ENCODE measurements at places on chromosomes 1 and 21.

DNA sequence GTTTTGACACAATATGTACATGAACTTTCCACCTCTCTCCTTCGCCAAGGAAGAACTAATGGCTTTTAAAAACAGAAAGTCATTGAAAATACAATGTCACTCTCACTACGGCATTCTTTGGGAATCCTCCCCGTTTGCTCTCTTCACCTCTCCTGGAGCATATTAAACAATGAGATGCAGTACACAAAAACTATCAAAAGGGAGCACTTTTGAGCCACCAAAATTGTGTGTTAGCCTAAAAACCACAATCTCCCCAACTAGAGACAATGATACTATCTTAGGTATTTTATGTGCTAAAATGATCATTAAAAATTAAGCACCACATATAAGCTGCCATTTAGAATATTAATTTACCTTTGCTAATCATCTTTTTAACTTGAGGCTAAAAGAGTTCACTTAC lies 425.5 kb downstream of the KCTD3 start:
- no peak for DNase-seq

DNA sequence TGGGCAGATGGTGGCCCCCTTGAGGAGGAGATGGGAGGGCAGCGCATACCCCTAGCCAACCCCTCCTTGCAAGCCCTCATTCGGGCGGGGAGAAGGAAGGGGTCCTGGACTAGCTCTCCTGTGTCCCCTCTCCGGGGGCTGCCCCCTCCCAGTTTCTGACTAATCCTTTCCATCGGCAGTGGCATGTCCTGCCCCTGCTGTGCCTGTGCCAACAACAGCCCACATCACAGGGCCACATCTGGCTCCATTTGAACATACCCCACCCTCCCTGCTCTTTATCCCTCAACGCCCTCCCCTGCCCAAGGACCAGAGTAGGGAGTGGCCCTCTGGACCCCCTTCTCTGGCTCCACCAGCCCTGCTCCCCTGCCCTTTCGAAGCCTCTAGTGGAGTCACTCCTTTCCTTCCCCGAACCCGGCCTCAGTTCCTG lies 11.0 kb upstream of the LMNA start:
- DNase-seq: no peak

DNA sequence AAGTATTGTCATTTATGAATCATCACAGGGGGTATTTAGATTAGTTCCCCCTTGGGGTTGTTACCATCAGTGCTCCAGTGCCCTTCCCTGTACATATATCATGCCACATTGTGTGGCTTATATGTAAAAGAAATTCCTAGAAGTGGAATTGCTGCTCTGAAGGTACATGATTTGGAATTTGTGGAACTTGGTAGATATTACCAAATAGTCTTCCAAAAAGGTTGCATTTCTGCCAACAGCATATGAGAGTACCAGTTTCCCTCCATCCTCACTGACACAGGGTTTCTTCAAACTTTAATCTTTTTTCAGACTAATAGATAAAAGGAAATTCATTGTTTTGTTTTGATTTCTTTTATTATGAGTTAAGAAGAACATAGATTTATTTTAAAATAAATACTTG lies 41.3 kb downstream of the AKNAD1 start:
- DNase-seq: no peak

DNA sequence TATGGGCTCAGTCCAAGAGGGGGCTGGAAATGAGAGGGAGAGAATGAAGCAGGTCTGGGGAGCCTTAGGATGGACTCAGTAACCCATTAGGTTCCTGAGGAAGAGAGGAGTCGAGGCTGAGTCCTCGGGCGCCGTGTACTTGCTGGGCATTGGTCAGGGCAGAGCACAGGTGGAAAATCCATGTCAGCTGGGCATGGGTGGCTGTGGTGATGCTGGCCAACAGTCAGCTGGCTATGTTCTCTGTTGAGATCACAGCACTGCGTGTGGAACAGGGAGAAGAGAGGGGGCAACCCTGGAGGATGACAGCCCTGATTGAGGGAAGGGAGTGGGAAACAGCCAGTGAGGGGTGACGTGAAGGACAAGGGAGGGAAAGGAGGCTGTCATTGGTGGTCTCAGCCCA lies 43.1 kb upstream of the CLSTN1 start:
- DNase-seq: no peak

DNA sequence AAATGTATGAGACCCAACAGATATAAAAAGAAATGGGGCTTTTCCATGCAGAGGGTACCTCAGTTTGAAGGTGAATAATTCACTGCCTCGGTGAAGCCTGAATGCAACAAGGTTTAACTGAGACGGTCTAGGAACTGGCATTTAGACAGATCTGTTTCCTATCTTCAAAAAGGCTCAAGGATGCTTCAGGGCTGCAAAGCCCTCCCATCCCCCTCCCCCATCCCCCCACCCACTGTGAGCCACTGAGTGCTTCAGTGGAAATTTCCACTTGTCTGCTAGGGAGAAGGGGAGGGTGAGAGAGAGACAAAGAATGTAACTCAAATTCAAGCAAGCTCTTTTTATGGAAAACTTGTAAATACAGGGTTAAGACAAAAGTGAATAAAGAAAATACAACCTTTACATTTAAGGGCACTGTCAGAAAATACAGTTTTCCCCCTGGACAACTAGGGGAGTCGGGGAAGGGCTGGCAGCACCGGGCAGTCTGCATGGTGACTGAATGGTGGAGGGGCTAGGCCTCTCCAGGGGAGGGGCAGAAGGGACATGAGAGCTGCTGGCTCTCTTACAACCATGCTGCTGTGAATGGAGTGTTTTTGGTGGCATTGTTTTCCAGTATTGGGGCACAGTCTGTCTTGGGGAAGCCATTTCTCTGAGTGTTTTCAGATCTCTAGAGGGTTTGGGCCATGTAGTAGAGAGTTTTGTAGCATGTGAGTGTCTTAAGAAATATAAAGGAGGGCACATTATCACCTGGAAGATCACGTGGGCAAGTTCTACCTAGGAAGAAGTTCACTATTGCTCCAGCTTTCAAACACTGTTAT lies 56.7 kb downstream of the MRPS6 start:
- DNase-seq: no peak

- no peak for DNase-seq
Measured at GRCh38 chr1:30384286-30385245, 338.8 kb downstream of the MATN1 start.

GRCh38 chr1:7046314-7046713 lies 261.1 kb downstream of the CAMTA1 start:
- peak; percentile 35 for DNase-seq

GRCh38 chr1:168396940-168397684 lies 116.4 kb downstream of the TBX19 start:
- DNase-seq: no peak

GRCh38 chr1:229064320-229065168 lies 206.4 kb upstream of the RAB4A start:
- no peak for DNase-seq

- DNase-seq: no peak
Measured at GRCh38 chr1:20400341-20401177, 85.5 kb downstream of the CAMK2N1 start.

GRCh38 chr1:245530937-245531336 lies 376.2 kb downstream of the KIF26B start:
- DNase-seq: no peak

DNA sequence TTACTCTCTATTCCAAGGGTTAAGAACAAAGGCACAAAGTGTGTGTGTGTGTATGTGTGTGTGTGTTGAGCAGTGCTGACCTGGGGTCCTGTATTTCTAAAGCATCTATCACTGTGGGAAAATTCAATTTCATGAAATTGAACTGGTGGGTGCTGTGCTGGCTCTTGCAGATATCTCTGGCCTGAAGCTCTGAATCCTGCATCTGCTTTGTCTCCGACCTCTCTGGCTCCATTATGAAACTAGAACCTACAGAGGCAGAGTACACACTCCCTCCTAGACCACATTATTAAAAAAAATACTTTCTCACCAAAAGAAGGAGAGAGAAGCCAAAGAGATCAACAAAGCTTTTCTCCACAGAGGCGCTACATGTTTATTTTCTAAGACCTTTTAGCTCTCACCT lies 88.4 kb upstream of the PDE4B start:
- no peak for DNase-seq

- no peak for DNase-seq
Measured at GRCh38 chr1:193065954-193066353, 6.5 kb downstream of the RO60 start.

- no peak for DNase-seq
Measured at GRCh38 chr21:37207441-37208009, 59.6 kb downstream of the VPS26C start.

- no peak for DNase-seq
Measured at GRCh38 chr1:229058111-229058561, 212.8 kb upstream of the RAB4A start.

DNA sequence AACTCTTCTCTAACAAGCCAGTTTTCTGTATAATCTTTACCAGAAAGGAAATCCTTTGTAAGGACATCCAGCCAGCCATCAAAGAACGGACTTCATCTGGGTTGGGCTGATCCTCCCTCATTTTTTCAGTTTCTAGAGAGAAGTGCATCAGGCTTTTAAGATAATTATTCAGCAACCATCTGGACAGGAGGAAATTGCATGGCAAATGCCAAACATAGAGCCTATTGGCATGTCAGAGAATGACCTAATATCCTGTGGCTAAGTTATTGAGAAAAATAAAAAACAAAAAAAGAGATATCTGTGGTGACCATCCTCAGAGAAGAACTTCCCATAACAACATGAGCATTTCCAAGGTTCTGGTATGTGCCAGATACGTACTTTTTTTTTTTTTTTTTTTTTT lies 74.9 kb upstream of the BEND5 start:
- DNase-seq: no peak

- no peak for DNase-seq
Measured at GRCh38 chr1:68101829-68102228, 51.4 kb upstream of the DIRAS3 start.

- peak; percentile 57 for DNase-seq
Measured at GRCh38 chr1:8154621-8155052, 128.5 kb upstream of the ERRFI1 start.

DNA sequence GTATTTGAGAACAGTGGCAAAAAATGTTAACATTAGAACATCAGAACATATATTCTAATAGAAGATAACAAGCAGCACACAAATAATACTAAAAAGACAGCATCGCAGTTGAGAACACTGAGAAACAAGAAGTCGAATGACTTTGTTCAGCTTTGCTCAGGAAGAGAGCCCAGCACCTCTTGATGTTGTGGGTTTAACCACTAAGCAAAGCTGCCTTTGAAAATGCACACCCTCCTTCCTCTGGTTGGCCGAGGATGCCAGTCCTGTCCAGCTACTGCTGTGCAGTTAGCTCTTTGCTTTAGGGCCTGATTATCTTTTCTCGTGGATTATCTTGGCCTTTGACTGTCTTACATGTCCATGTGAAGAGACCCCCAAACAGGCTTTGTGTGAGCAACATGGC lies 60.5 kb downstream of the SPATA46 start:
- no peak for DNase-seq

- DNase-seq: no peak
Measured at GRCh38 chr1:193404236-193404635, 217.8 kb upstream of the B3GALT2 start.

GRCh38 chr1:177209357-177209756 lies 38.6 kb downstream of the BRINP2 start:
- no peak for DNase-seq

DNA sequence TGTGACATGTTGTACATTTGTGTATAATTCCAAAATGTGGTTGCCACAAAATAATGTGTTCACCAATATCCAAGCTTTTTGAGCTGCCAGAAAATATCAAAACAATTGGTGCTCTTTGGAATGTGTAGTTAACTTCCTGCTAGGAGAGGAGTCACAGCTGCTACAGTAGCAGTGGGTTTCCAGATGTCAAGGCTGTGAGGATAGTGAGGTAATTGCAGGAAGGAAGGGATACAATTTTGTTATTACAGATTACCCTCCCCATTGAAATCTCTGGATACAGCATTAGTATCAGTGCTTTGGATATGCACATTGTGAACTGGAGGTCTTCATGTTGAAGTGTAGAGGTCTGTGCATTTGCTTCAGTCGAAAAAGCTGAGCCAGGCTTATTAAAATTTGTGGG lies 253.2 kb downstream of the PTPRC start:
- DNase-seq: no peak

DNA sequence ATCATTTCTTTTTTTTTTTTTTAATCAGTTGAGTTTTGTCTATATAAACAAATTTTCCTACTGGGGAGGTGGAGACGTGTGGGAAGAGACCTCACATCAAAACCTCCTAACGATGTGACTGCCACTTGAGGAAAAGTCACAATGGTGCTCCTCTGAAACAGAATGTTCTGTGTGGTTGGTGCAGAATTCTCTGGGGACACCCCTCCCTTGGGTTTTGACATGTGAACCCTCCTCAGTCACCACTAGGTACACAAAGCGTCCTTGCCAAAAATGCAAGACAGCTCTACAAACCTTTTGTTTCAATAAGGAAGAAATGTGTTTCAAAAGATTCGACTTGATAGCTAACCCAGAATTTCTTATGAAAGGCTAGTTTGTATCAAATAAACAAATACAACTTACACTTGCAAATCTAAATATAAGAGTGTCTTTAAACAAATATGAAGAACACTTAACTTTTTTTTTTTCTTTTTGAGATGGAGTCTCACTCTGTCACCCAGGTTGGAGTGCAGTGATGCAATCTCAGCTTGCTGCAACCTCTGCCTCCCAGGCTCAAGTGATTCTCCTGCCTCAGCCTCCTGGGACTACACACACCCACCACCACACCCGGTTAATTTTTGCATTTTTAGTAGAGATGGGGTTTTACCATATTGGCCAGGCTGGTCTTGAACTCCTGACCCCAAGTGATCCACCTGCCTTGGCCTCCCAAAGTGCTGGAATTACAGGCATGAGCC lies 9.3 kb downstream of the SLC25A24 start:
- no peak for DNase-seq

- DNase-seq: no peak
Measured at GRCh38 chr1:3541465-3541864, 69.8 kb downstream of the MEGF6 start.

DNA sequence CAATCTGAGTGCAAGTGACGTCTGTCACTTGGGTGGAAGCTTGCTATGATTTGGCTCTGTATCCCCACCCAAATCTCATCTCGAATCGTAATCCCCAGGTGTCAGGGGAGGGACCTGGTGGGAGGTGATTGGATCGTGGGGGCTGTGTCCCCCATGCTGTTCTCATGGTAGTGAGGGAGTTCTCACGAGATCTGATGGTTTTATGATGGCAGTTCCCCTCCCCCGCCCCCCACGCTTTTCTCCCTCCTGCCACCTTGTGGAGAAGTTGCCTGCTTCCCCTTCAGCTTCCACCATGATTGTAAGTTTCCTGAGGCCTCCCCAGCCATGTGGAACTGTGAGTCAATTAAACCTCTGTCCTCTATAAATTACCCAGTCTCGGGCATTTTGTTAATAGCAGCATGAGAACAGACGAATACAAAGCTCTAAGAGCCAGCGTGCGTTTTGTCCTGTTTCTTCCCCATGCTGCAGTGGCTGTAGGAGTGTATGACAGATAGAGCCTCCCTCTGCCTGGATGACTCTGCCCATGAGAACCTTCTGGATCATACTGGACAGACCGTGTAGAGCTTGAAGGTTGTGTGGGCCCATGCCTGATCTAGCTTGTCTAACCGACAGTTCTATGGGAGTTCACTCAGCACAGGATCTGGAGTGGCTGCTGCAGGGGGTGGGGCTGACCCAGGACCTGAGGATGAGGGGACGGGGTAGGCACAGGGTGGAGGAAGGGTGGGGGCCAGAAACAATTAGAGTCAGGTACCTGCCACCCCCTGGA lies 139.7 kb upstream of the ERRFI1 start:
- DNase-seq: no peak

GRCh38 chr1:206702803-206703202 lies 18.1 kb downstream of the MAPKAPK2 start:
- no peak for DNase-seq

- no peak for DNase-seq
Measured at GRCh38 chr1:2148691-2149090, 45.9 kb downstream of the FAAP20 start.

All from progenitor cell of endocrine pancreas (in vitro differentiated cells).